ENCODE measurements at places on chromosomes 11 and 22.

GRCh38 chr11:68564261-68564660, 103.7 kb downstream of the PPP6R3 start:
- no peak for DNase-seq

DNA sequence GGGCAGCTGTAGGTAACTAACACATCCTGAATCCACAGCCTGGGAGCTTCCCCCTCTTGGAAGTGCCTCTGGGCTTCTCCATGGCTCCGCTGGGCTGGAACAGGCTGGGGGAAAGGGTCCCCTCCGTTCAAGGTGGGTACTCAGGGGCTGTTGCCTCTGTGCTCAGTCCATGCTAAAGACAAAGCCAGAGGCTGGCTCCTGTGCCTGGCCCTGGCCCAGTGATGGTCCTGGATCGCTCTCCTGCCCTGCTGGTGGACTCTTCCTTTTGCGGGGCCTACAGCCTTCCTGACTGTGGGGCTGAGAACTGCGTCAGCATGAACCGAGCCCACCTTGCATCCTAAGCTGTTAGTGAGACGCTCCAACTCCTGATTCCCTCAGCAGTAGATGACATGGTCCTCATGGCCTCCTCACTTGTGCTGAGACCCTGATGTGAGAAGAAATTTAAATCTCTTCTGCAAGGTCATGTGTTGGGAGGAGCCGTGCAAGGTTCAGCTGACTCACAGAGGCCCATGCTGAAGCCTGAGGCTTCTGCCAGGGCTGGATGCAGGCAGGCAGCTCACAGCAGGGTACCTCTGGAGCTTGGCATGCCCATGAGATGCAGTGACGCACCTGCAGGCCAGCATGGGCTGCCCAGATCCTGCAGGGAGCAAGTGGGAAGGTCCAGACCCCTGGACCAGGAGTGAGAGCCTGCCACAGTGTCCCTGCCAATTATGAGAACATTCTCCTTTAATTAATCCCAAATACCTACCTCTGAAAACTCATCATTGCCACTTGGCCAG, 1285.5 kb downstream of the TBC1D22A start:
- no peak for DNase-seq

GRCh38 chr11:121467965-121468364, 15.2 kb upstream of the SORL1-AS1 start:
- DNase-seq, result peak; percentile 56

- no peak for DNase-seq
Observed at GRCh38 chr11:41622707-41623359, 163.4 kb upstream of the LRRC4C start.

GRCh38 chr11:130766650-130767565, 149.4 kb downstream of the SNX19 start:
- DNase-seq, result no peak

DNA sequence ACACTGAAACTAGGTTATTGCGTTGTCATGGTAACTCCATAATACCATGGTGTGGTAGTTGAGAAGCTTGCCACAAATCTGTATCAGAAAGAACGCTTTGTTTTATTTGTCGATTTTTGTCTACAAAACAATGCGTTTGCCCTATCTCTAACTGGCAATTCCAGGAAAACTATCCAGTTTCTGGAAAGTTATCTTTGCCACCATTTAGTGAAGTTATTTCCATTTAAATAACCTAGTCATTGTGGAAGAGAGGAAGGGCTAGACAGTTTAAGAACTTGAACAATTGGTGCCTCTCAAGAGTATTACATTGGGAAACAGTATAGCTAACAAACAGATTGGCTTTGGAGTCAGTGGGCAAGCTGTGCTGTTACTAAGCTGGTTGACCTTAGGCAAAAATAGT, 7.9 kb downstream of the HSD17B12 start:
- DNase-seq, result no peak

DNA sequence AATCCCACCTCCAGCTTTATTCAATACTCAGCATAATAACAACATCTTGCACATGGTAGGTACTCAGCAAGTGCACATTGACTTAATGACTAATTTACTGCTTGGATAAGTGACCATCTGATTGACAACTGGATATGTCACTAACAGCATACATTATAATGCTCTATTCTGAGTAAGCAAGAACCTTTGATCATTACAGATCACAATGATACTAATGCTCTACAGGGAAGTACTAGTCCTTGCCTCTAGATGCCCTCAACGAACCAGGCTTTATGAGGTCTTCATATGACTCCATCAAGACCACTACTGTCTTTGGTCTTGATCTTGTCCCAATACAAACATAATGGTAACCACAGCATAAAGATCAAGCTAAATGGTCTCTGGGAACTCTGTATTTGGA, 167.6 kb upstream of the MTMR2 start:
- DNase-seq, result no peak

- DNase-seq, result no peak
Observed at GRCh38 chr11:1675536-1676228, 21.3 kb upstream of the KRTAP5-6 start.

DNA sequence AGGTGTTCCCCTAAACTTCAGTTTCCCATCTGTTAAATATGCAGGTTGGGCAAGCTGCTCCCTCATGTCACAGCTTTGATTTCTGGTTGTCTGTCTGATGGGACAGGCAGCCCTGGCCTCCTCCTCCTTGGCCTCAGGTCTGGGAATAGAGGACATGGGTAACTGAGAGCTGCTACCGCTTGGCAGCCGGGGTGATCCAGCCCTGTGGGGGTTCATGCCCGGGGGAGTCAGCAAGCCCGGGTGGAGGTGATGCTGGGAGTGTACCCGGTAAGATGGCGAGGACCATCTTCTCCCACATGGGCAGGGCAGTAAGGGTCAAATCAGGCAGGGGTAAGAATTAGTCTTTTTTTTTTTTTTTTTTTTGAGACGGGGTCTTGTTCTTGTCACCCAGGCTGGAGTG, 845.0 kb downstream of the TBC1D22A start:
- no peak for DNase-seq

- DNase-seq, result no peak
Observed at GRCh38 chr11:28110821-28111200, 2.6 kb downstream of the METTL15 start.

GRCh38 chr22:27557286-27558008, 244.1 kb downstream of the MN1 start:
- DNase-seq, result no peak

GRCh38 chr22:17706947-17707346, 67.3 kb downstream of the BID start:
- no peak for DNase-seq

GRCh38 chr22:16949561-16949960, 58.5 kb downstream of the GAB4 start:
- no peak for DNase-seq

GRCh38 chr11:102523189-102523570, 7.4 kb downstream of the MMP7 start:
- DNase-seq, result no peak

DNA sequence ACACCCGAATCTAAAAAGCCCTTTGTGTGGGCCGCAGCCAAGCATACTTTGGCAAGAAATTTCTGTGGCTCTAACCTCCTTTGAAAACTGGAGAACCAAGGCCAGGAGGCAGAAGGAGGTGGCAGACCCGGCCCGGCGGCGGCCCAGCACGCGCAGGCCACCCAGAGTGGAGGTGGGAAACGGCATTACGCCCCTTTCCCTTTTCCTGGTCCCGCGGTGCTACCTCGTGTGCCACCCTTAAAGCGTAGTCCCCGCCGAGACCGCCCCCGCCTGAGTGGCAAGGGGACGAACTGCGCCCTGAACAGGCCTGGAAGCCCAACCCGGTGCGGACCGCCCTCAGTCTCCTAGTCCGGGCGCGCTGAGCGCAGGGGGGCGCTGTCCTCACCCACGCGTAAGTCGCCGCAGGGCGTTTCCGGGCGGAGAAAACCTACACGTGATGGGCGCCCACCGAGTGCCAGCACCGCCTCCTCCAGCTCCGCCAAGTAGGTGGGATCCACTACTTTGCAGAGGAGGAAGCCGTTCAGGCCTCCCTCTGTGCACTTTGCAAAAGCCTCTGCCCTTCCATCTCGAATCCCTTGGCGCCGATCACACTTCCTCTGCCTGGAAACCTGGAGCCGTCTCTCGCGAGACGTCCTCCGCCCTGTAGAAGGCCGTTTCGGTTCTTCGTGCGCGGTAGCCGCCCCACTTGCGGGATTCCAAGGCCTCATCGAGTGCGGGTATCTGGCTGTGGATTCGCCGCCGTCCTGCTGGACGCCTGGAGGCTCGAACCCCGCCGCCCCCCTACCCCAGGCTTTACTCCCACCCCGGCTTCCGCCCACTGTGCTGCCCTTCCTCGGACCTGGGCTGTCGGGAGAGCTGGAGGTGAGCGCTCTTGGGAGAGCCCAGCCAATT, at the start of gene ACCS:
TSS of gene ACCS (plus strand) at position 430 of the 891 bp plus-strand sequence. CDS start 1,358 bp downstream, outside the sequence.
- DNase-seq, result peak; percentile 65

DNA sequence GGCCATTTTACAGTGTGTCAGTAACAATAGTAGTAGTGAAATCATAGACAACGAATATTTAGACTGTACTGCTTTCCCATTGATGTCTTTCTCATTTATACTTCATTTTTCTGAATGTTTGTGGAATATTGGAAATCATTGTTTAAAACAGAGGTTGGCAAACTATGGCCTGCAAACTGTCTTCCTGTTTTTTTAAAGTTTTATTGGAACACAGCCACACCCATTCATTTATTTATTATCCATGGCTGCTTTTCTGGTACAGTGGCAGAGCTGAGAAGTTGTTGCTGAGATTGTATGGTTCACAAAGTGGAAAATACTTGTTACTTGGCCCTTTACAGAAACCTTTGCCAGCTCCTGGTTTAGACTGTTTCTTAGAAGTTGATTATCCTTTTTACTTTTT, 13.7 kb downstream of the FAR1 start:
- no peak for DNase-seq

- no peak for DNase-seq
Observed at GRCh38 chr11:129322941-129323340, 52.7 kb upstream of the BARX2 start.

- DNase-seq, result no peak
Observed at GRCh38 chr11:2989006-2989405, 3.1 kb downstream of the NAP1L4 start.

DNA sequence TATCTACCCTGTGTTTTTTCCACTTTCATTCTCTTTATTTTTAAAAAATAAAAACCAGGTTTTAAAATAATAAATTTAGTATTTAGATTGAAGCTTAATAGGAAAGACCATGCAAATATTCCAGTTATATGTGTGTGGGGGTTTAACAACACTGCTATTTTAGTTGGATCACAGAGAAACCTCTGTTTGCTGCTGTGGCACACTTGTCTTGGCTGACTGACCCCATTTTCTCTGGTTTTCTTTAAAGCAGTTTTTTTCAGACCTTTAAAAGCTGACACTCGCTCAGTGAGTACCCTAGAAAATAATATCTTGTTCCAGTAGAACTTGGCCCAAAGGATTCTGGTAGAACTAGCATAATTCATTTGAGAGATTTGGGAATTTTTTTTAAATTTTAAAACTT, 31.6 kb downstream of the ACER3 start:
- DNase-seq, result no peak

DNA sequence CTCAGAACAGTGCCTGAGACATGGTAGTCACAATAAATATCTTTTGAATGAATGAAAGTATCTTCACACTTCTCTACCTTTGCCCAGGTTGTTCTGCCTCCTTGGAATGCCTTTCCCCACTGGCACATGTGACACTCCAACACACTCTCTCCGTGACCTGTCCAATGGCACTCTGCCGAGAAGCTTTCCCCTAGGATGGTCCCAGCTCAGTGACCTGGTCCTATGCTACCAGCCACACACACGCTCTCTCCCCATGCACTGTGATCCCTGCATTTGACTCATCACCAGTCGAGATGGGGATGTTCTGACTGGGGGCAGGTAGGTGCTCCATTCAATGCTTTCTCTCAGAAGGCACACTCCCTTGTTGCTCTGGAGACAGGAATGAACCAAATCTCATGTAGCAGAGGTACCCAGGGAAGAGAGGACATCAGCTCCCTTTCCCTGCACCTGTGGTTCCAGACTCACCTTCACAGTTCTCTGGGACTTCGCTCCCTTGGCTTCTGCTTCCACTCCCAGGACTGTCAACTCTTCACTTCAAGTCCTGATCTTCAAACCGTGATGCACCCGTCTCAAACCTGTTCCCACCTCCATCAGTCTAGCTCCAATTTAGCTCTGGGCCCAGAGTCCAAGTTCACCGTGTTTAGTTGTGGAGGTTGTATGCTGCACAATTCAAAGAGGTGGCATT, 30.7 kb upstream of the LMO1 start:
- DNase-seq, result no peak

DNA sequence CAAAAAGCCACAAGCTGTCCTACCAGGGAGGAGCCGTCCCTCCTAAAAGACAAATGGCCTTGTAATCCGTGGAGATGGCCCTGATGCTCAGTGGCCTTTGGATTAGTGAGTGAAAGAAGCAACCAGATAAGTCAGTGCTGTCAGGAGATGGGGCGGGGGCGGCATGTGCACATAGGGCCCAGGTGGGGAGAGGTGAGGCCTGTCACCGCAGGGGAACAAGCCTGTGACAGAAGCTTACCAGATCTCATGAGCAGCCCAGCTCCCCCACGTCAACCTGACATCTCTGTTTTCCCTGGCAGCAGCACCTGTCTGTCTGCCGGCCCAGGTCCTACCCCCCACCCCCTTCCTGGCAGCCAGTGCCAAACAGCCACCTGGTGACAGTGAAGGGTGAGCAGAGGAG, 162.6 kb downstream of the BUD13 start:
- no peak for DNase-seq

GRCh38 chr11:125110506-125110905, 920 bp downstream of the TMEM218 start:
- DNase-seq, result no peak

- DNase-seq, result no peak
Observed at GRCh38 chr11:57332694-57333440, 2.8 kb downstream of the SSRP1 start.

GRCh38 chr11:118620529-118621070, 13.2 kb downstream of the PHLDB1 start:
- DNase-seq, result no peak

DNA sequence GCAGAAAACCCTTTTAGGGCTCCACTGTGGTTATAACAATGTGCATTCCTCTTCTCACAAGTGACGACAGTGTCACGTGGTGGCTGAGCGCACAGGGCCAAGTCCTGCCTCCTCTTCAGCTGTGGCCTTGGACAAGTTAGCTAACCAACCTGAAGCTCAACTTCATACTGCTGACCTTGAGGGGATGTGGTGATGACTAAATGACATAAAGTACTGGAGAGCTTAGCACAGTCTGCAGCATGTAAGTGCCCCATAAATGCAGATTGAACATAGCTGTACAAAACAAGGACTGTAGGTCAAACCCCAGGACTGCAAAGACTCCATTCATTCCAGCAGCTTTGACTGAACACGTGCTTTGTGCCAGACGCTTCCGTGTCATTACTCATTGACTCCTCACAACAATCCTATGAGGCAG, 20.1 kb upstream of the MRGPRX2 start:
- DNase-seq, result no peak

DNA sequence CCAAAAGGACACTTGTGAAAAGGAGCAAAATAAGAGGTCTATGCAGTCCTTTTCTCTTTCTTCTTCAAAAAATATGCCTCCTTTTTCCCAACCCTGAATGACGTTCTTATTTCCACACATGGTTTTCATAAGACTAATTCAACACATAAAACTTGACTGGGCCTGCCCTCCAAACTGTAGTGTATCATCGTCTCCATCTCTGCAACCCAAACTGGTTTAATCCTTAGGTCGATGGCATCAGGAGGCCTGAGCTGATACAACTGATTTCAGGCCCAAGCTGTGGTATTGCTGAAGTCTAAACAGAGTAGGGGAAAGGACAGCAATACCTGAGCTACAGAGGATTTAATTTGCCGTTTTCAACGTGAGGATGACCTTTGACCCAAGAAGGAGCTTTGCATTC, 130.0 kb upstream of the MTNR1B start:
- no peak for DNase-seq

All from activated CD8-positive, alpha-beta memory T cell treated with anti-CD3 and anti-CD28 coated beads for 1 hour (primary cell).